Thoracic aorta (tissue), 2 donors: ENCODE measurements at places on chromosomes 16 and 17. TPM values are rescaled to one million over a fixed set of nuclear protein-coding genes. Genes with fewer than 3 reads are reported as not detected.
A peak's percentile ranks its signal among the peaks of the same experiment; 100 is the strongest.

- H3K36me3 ChIP-seq: peaks cover 3% of the 10 kb centered on the region
- peak overlapping the region; percentile 58 for H3K27ac ChIP-seq
- peaks cover 28% of the 10 kb centered on the region for H3K4me1 ChIP-seq
- H3K27me3 ChIP-seq: peaks cover 1% of the 10 kb centered on the region
Measured at GRCh38 chr17:60135151-60135950, 14.4 kb upstream of the CA4 start.

GRCh38 chr17:77323413-77324171 lies 182.8 kb downstream of the SEC14L1 start:
- no peak for DNase-seq
- no peaks in the 10 kb centered on the region for H3K36me3 ChIP-seq
- peak overlapping the region; percentile 98 for H3K27ac ChIP-seq
- peaks cover 63% of the 10 kb centered on the region for H3K4me1 ChIP-seq

GRCh38 chr17:64507413-64507782 lies 621 bp downstream of the CEP95 start:
- H3K36me3 ChIP-seq: peaks cover 36% of the 10 kb centered on the region
- peak overlapping the region; percentile 100 for H3K27ac ChIP-seq
- peak overlapping the region; percentile 91 for H3K4me3 ChIP-seq
- no peak for DNase-seq

- no peak overlapping the region for H3K4me3 ChIP-seq
- H3K27ac ChIP-seq: no peak overlapping the region
- H3K36me3 ChIP-seq: no peaks in the 10 kb centered on the region
- DNase-seq: no peak
Measured at GRCh38 chr16:3358871-3359270, 3.2 kb downstream of the OR2C1 start.

GRCh38 chr17:409308-409847 lies 56.8 kb upstream of the RPH3AL start:
- H3K4me1 ChIP-seq: peaks cover 3% of the 10 kb centered on the region
- DNase-seq: no peak
- H3K27me3 ChIP-seq: no peaks in the 10 kb centered on the region
- H3K4me3 ChIP-seq: peak overlapping the region; percentile 78
- H3K36me3 ChIP-seq: no peaks in the 10 kb centered on the region

DNA sequence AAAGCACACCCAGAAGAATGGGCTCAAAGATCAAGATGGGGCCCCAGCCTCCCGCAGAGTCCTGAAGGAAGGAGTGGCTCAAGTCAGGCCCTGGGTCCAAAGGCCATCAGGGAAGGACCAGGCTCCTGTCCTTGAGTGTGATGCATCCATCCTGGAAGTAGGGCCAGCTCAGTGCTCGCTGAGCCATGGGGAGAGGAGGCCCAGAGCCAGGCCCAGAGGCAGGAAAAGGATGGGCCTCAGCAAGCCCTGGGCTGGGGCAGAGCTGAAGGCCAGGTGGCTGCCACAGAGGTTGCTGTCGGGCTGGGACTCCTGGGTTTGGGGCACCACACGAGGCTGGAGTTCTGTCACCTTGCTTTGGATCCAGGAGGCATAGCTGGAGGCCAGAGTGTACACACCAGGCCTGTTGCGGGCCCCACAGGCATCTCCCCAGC lies 3.7 kb downstream of the PRSS8 start:
- no peaks in the 10 kb centered on the region for H3K4me1 ChIP-seq
- H3K36me3 ChIP-seq: peaks cover 48% of the 10 kb centered on the region
- no peak for DNase-seq

DNA sequence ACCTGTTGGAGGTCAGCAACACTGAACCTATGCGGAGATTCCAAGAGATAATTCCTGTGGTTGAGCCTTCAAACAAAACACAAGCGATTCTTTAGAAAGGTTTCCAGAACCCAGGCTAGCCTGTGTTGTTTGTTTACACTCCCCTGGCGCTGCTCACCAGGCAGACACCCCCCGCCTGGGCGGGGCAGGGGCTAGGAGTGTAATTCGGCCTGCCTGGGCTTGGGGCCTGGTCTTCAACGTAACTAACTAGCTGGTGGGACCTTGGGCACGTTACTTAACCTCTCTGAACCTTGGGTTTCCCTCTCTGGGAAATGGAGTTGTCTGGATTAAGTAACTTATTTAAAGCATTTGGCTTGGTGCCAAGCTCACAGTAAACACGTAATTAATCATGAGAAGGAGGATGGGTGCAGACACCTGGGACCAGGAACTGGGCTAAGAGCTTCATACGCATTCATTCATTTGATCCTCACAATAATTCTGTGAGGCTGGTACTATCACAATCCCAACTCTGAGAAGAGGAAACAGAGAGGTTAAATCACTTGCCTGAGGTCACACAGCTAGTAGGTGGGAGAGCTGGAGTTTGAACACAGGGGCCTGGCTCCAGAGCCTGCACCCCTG lies 7.6 kb upstream of the ARHGAP27 start:
- peaks cover 50% of the 10 kb centered on the region for H3K36me3 ChIP-seq
- H3K27me3 ChIP-seq: no peaks in the 10 kb centered on the region
- H3K4me3 ChIP-seq: no peak overlapping the region
- no peaks in the 10 kb centered on the region for H3K4me1 ChIP-seq
- no peak overlapping the region for H3K27ac ChIP-seq
- no peak for DNase-seq

- no peaks in the 10 kb centered on the region for H3K36me3 ChIP-seq
- H3K4me1 ChIP-seq: no peaks in the 10 kb centered on the region
- no peak for DNase-seq
- H3K4me3 ChIP-seq: no peak overlapping the region
- no peak overlapping the region for H3K27ac ChIP-seq
Measured at GRCh38 chr16:66299349-66299748, 67.1 kb upstream of the CDH5 start.

The CA5A gene
- not detected for total RNA-seq
